Immature natural killer cell (primary cell): ENCODE measurements at places on chromosomes 3 and 15. TPM values are rescaled to one million over a fixed set of nuclear protein-coding genes. Genes with fewer than 3 reads are reported as not detected.

Gene ZIC4
- not detected for polyA plus RNA-seq

DNA sequence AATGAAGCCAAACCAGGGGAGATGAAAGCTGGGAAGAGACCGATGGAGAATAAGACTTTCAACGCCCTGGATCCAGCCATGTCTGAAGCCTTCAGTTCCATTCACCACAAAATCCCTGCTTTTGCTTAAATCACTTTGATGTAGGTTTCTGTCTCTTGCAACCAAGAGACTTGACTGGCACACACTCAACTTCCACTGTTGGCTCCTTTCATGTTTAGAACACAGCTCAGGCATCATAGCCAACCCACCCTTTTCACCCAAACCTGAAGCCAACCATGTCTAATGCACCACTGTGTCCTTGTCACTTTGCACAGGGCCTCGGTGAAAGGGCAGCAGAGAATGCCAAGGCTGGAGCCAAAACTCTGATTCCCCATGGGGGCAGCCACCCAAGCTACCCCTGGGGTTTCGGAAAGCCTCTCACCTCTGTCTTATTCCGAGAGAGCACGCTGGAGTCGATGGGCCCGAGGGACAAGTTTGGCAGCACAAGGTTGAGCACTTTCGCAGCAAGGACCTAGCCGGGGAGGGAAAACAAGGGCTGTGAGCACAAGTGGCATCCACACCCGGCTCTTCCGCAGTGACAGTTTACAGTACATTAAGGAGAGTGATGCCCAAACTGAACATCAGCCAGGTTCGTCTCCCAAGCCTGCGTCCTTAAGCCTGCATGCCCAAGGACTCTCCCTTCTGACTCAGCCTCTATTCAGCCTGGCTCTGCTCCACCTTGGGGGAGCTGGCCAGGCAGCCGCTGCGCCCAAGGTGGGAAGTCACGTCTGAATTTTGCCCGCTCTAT, 37.6 kb downstream of the ABTB1 start:
- DNase-seq: no peak

- no peak for DNase-seq
Observed at GRCh38 chr3:102018551-102018950, 169.2 kb downstream of the NFKBIZ start.

GRCh38 chr3:126310816-126311215, 46.4 kb downstream of the KLF15 start:
- no peak for DNase-seq

- no peak for DNase-seq
Observed at GRCh38 chr3:63685340-63685739, 32.9 kb downstream of the SNTN start.

DNA sequence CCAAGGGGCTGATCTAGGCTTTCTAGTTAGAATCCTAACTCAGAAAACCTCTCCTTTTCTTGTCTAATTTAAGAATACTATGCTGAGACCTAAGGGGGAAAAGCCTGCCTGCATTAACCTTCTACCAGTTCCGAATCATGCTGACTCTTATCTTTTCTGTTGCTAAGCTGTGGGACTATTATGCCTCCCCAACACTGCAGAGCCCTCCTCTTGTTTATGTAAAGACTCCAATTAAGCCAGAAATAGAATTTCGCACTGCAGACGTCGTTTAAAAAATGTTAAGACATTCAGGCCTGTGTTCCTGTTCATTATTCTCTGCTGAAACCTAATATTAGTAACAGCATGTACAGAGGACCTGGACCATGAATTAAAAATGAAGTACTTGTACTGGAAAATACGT, 310.6 kb upstream of the ATP11B start:
- DNase-seq: no peak

DNA sequence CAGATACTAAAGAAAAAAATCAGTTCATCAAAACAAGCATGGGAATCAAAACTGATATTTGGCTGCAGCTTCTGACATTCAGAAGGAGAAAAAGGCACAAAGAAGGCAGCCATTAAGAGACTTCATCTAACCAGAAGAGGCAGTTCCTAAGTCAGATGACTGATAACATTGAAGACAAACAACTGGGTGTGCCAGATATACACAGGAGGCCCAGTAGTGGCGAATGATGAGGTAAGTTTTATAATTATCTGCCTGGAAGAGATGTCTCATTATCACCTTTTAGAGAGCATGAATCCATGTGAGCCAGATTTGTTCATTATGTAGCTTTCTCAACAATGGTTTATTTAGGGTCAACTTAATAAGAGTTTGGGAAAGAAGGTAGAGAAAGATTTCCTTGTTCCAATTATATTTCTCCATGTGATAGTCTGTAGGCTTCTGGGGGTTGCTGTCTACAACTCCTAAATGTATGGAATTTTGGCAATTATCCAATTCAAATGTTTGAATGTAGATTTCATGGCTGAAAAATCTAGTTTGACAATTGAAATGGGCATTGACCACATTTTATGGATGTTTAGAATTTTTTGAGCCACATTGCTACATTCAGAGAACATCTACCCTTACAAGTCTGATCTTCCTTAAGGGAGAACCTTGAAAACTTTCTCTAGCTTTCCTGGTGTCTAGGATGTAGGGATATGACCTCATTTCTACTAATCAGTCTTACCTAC, 50.4 kb upstream of the RASGRF1 start:
- DNase-seq: no peak
